HFF-Myc (cell line): ENCODE measurements at places on chromosomes 16 and 17.

DNA sequence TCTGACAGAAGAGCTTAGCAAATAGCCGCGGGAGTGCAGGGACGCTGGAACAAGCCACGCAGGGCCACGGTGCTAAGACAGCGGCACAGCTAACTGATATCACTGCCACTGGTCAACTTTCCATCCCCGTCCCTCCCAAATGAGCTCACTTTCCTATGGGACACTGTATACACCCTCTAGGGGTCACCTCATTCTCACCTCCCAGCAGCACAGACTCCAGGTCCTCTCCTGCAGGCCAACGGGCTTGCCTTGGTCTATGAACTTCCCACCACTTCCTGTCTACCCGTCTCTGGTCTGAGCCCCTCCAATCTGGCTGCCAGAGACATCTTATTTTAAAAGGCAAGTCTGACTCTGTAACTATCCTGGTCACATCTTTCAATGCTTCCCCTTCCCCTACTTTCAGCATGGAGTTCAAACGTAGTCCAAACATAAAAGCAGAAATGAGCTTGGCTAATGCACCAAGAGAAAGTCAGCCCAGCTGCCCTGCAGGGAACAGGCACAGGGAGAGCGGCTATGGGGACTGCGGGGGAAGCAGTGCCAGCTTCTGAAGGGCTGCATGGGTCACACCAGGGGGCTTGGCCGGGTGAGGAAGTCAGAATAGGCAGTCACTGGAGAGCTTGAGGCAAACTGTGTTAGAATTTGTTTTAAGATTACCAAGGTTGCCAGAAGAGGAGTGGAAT lies 26.3 kb upstream of the SLC38A8 start:
- DNase-seq = no peak

GRCh38 chr16:69405326-69405725 lies 19.1 kb upstream of the CYB5B start:
- no peak for DNase-seq

DNA sequence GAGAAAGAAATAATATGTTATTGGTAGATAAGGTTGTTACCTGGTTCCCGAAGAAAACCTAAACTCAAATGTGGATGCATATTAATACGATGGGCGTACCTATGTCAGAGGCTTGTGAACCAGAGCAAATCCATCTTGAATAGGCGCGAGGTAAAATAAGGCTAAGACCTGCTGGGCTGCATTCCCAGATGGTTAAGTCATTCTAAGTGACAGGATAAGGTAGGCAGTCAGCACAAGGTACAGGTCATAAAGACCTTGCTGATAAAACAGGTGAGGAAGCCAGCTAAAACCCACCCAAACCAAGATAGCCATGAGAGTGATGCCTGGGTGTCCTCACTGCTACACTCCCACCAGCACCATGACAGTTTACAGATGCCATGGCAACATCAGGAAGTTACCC lies 1400.1 kb downstream of the CDH8 start:
- no peak for DNase-seq

DNA sequence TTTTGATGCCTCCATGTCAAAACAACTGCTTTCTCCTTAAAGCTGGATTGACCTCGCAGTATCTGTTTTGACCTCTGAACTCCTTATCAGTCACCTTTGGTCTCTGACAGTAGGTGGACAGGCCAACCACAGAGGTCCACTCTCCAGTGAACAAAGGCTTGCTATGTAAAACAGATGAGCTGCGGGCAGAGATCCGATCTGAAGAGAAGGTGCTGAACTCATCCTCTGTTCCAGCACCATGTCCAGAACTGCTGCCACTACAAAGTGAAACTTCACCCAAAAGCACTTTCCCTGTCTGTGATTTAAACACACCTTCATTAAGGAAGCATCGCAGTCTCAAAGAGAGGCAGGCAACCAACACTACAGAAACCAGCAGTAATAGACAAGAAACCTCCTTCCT lies 117.3 kb upstream of the CORO6 start:
- no peak for DNase-seq

- no peak for DNase-seq
These were observed 3.9 kb downstream of the XYLT1 start for GRCh38 chr16:17466876-17467275.

DNA sequence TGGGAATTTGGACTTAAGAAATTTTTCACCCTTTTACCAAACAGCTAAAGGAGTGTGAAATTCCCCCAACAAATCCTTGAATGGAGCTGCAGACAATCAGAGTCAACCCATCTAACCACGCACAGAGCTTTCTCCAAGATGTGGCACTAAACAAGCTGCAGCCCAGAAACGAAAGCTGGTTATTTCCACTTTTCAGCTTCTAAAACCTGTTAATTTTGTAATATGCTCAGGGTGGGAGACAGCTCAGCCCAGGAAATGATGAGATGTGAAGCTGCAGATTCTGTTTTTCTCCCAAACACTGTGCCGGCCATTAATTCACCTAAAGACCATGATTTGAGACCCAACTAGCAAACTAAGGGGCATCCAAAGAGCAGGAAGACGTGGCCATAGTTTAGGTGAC lies 33.2 kb upstream of the ABR start:
- DNase-seq = no peak

- no peak for DNase-seq
These were observed 16.2 kb downstream of the IRX5 start for GRCh38 chr16:54946909-54947308.

- no peak for DNase-seq
These were observed 1.5 kb upstream of the SUMO2 start for GRCh38 chr17:75183999-75184884.

GRCh38 chr16:85474621-85475217 lies 138.4 kb upstream of the GSE1 start:
- no peak for DNase-seq

DNA sequence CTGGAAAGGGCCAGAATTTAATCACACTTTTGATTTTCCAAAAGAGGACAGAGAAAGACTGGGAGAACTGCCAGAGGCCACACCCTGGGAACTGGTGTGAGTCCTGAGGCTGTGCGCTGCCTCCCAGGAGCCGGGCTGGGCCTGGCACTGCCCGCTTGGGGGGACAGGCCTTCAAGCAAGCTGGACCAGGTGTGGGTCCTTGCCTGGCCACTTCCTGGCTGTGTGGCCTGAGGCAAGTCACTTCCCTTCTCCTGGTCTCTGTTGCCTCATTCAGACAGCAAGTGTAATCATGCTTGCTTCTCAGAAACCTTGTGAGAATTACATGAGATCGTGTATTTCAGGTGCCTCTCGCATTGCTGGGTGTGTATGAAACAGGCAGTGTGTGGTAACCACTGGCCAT lies 143.0 kb downstream of the SNX29 start:
- no peak for DNase-seq

GRCh38 chr16:24188751-24189318 lies 67.3 kb upstream of the CACNG3 start:
- DNase-seq = no peak

DNA sequence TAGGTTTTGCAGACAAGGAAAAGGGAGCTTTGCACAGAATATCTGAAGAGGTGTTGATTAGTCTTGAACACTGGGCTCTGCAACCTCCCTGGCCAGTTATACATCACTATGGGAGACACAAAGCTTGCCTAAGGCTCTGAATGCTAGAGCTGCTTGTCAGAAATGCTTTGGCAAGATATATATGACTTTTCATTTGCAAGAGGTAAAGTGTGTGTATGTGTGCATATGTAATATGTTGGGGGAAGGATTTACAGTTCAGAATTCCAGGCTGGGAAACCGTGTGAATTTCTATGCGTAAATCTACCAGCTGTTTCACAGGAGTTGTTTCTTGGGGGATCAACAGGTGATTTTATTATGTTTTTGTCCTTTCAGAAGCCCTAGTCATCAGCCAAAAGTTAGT lies 350.9 kb downstream of the TMEM114 start:
- DNase-seq = no peak

DNA sequence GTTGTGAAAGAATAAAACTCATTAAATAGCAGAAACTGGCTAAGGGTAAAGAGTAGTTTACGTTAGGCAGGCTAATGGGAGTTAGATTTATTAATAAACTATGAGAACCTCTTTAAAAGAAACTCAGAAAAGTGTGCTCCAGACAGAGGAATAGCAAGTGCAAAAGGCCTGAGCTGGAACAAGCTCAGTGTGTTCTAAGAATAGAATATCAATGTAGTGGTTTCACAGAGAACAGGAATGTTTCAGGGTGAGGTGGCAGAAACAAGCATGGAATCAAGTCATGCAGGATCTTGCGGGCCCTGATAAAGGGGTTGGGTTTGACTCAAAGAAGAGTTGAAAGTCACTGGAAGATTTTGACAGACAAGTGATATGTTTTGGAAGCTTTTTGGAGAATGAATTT lies 164.0 kb upstream of the HS3ST3A1 start:
- no peak for DNase-seq

DNA sequence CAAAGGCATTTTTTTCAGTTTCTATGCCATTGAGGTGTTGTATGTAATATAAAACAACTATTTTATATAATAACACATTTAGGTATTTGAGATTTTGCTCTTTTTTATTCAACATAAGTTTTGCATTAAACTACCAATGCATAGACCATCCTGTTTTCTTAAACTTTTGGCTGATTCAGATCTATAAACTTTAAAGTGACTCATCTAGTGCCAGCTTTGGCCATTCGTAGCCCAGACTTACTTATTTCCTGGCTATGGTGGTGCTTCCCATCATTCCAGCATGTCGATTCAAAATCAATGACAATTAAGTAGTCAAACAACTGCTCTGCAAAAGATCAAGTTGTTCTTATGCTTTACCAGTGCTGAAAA lies 3.1 kb downstream of the ERI2 start:
- DNase-seq = no peak

DNA sequence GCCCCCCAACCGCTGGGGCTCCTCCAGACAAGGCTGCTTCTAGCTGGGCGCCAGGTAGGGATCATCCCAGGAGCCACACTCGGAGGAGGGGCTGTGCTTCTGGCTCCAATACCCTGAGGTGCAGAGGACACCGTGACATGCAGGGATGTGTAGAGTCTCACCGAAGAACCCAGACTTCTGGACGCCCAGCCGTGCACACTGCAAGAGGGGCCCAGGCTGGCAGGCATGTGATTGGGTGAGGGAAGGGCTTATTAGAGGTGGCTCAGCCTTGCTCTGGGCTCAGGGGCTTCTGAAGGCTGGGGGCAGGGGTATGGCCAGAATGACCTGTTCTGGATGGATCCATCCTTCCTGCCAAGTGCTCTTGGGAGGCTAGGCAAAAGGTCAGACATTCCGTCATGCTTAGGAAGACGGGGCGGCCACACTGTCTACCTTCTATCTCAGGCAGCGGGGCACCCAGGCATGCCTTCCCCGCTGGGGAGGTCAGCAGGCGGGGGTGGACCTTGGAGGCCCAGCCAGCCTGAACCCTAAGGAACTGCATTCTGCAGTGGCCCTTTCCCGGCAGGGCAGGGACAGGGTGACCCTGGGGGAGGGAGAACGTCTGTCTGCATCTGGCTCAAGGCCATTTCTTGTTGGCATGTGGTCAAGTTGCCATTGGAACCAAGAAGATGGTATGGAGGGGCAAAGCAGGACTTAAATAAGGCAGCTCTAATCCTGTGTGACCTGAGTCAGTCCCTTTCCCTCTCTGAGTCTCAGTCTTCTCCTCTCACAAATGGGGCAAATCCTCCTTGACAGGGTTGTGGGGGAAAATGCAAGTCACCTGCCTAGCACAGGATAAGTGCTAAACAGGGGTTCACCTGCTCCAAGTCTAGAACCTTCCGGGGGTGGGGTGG lies 5.8 kb upstream of the ADGRG1 start:
- DNase-seq = no peak

- DNase-seq = peak; percentile 9
These were observed 475.2 kb upstream of the WSB1 start for GRCh38 chr17:26818736-26819135.

GRCh38 chr17:32819035-32819434 lies 57.9 kb downstream of the MYO1D start:
- no peak for DNase-seq

DNA sequence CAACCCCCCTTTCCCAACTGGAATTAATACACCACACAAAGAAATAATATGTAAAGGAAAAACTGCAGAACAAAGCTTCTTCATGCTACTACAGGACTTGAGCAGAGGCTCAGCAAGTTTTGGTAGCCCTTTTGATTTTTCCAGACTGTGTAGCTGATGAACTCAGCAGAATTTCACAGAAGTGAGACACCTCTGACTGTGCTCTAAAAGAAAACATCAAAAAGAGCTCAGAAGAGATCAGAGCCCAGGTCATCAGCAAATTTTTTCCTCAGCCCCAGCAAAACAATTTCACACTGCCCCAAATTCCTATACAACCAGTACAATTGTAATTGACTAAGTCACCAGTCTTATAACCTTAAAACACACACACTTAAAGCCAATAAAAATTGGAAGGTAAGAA lies 38.0 kb downstream of the TTC19 start:
- no peak for DNase-seq

DNA sequence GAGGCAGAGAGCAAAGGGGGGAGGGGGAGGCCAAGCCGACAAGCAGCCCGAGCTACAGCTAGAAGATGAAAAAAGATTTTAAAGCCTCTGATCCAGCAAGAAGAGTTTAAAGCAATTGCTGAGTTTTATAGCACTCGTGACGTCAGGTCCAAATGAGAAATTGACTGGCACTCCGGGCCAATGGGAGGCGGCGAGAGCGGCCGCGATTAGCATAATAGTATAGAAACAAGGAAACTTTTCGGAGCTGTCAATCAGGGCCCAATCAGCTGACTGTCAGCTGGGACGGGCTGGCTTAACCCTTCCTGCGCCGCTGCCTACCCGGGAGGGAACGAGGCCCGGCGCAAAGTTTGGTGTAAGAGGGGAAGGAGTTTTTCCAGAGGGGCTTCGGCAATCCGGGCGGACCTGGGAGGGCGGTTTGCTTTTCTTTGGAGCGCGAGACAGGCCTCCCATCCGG lies at the start of gene MAF:
TSS of gene MAF (minus strand) at position 100 of the 454 bp plus-strand sequence. CDS start 835 bp downstream, outside the sequence.
- DNase-seq = no peak

GRCh38 chr16:83814659-83814985 lies 6.8 kb downstream of the HSBP1 start:
- DNase-seq = no peak

GRCh38 chr16:10880594-10881452 lies 3.8 kb downstream of the CIITA start:
- no peak for DNase-seq
